Fibroblast of the aortic adventitia (primary cell): ENCODE measurements at places on chromosomes 12 and 14.

DNA sequence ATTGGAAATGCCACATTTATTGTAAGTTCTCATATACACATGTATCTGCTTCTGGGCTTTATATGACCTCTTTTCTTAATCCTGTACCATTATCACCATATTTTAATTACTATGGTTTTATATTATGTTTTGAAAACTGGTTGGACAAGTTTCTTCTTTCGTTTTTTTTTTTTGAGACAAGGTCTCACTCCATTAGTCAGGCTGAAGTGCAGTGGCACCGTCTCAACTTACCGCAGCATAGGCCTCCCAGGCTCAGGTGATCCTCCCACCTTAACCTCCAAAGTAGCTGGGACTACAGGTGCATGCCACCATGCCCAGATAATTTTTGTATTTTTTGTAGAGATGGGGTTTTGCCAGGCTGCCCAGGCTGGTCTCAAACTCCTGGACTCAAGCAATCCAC lies 44.6 kb downstream of the GALNT4 start:
- DNase-seq, result no peak

DNA sequence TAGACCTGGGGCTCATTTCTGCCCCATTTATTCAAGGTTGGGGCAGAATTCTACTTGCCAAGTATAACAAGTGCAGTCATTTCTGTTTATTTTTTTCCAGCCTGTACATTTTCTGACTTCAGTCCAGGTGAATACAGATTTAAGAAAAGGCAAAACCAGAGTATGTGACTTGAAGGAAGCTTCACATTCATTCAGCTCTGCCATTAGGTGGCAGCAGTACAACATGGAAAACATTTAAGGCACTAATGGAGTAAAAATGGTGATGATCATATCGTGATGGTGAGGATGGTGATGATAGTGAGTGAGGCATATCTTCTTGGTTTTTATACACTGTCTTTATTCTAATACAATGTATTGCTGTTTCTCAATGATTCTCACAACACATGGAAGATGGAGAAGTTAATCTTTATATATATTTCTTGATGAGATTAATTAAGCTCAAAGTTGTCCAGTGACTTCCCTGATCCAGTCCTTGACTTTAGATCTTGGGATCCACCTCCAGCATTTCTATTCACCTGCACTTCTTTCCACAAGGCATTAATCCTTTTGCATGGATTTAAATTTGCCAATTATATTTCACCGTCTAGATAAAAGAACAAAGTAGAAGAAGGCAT lies 176.7 kb upstream of the SEL1L start:
- DNase-seq, result peak; percentile 4

GRCh38 chr14:77214216-77214615 lies 32.6 kb downstream of the TMEM63C start:
- no peak for DNase-seq

DNA sequence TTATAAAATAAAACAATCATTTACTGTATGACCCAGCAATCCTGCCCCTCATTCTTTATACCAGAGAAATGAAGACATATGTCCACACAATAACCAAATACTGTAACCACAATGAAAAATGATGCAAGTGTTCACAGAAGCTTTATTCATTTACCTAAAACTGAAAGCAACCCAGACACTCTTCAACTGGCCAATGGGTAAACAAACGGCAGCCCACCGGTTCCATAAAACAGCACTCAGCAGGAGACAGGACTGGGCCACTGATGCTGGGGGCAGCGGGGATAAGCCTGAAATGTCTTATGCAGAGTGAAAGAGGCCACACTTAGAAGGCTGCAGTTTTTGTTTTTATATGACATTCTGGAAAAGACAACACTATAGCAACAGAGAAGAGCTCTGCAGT lies 15.1 kb downstream of the DDX51 start:
- DNase-seq, result no peak

DNA sequence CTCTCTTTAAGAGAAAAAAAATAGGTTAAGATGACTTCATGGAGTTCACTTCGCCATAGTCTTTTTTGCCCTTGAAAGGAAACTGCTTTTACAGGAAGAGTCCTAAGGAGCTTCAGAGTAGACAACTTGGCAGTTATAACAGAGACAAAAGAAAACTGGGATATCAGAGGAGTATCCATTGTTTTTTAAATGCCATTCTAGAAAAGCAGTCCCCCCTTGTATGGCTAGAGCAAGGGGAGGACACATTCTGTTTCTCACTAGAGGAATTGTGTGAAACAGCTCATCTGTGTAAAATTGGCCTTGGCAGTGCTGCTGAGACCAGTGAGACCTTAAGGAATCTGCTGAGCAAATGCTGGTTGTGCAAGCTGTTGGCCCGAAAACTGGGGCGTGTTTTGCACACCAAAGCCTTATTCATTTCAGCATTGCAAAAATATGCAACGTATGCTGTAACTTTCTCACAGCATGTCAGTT lies 128.0 kb downstream of the GPR135 start:
- DNase-seq, result peak; percentile 83

DNA sequence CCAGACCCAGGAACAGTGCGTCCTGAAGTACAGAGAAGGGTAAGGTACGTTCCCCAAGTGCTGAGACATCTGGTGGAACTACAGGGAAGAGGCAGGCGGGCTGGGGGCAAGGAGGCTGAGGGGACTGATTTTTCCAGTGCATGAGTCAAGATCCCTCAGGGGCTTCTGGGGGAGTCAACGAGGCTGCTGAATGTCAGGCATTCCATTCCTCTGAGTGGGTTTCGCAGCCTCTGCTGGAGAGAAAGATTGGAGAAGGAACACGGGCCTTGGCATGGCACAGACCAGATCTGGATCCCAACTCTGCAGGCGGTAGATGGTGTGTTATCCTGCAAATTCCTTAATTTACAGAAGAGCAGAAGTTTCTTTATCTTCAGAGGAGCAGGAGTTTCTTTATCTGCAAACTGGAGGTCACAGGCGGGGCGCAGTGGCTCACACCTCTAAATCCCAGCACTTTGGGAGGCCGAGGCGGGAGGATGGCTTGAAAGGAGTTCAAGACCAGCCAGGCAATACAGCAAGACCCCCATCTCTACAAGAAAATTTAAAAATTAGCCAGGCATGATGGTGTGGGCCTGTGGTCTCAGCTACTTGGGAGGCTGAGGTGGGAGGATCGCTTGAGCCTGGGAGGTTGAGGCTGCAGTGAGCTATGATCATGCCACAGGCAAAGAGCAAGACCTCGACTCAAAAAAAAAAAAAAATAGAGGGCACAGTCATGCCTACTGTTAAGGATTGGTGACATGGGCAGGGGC lies 132.6 kb upstream of the MAP1LC3B2 start:
- peak; percentile 99 for DNase-seq

DNA sequence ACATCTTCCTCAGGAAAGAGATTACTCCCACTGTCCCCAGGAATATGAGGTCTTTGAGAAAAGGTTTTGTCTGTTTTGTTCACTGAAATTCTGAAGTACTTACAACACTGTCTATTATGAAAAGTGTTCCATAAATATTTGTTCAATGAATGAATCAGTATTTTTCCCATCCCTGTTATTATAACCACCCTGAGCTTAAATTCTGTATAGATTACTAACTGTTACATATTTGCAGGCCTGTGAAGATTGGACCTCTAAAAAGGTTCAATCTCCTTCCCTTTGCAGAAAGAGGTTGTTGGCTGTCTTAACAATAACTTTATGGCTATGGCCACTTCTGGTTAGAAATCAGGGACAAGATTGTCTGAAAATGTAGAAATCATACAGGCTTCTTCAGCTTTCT lies 174.5 kb upstream of the NPAS3 start:
- DNase-seq, result no peak

DNA sequence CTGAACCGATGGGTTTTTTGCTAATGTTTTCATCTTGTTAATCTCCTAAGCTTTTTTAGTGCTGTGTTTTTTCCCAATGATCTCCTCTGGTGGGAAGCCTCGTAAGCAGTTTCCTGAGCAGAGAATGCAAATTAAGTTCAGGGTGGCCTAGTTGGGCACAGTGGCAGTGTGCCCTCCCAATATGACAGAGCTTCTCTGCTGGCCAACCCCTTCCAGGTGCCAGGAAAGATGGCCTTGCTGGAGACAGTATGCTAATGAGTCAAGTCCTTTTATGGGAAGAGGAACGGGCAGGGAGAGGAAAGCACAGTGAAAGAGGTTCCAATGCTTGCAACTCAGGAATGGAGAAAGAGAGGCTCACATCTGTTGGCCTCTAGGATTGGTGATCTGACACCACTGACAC lies 115.8 kb downstream of the GCH1 start:
- no peak for DNase-seq

- DNase-seq, result peak; percentile 51
Measured at GRCh38 chr14:93105362-93105761, 10.4 kb downstream of the ITPK1 start.

GRCh38 chr12:47383942-47384341 lies 304.2 kb upstream of the AMIGO2 start:
- peak; percentile 74 for DNase-seq

GRCh38 chr12:108364879-108365278 lies 25.8 kb upstream of the CMKLR1 start:
- DNase-seq, result no peak

DNA sequence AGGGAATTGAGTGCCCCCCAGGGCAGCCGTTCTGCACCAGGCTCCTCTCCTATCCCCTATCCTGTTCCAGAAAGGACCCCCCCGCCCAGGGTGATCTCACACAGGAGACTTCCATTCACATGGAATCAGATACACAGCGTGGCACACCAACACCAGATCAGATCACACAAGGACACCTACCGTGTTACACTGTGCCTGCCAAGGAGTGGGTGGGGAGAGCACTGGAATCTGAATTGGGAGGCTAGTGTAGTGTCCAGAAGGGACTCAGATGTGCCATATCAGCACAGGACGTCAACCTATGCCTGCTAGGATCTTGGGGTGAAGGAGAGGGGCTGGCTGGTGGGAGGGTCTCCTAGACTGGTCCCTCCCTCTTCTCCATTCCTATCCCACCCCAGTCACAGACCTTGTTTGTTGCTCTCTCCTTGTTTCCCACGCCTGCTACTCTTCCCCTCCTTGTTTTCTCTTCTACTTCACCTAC lies 2.3 kb downstream of the PTMS start:
- no peak for DNase-seq

DNA sequence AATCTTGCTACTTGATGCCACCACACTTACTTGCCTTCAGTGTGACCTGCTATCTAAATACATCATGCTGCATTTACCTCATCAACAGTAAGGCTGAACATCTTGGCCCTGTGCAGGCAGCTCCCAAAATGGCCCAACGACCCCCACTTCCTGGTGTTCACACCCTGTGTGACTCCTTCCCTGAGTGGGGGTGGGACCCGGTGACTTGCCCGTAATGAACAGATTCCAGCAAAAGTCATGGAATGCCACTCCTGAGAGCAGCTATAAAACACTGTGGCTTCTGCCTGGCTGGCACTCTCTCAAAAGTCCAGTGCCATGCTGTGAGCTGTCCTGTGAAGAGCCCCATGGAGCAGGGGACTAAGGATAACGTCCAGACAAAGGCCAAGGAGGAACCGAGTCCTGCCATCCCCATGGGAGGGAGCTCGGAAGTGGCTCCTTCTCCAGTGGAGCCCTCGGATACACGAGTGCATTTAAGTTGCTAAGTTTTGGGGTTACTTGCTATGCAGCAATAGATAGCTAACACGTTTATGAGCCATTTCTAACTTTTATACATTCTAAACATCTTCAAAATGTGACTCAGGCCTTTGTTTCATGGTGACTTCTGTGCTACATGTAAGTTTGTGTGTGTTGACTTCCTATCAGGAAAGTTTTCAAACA lies 33.0 kb downstream of the P2RX2 start:
- DNase-seq, result no peak

- DNase-seq, result no peak
Measured at GRCh38 chr14:68082698-68083291, 263.2 kb downstream of the RAD51B start.

DNA sequence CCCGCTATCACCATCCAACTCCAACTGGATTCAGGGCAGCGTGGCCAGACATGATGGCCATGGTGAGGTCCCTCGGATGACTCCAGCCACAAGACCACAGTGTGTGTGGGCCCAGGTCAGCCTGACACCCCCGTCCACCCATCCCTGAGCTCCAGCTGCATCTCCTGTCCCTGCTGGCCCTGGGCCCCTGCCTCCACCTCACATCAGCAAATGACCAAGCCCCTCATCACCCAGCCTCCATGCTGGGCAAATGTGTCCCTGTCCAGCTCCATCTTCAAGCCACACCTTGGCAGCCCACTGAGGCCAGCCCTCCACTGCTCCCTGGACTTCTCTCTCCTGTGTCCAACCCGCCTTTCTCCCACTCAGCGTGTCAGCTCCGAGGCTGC lies 3.2 kb downstream of the GPR132 start:
- DNase-seq, result no peak

DNA sequence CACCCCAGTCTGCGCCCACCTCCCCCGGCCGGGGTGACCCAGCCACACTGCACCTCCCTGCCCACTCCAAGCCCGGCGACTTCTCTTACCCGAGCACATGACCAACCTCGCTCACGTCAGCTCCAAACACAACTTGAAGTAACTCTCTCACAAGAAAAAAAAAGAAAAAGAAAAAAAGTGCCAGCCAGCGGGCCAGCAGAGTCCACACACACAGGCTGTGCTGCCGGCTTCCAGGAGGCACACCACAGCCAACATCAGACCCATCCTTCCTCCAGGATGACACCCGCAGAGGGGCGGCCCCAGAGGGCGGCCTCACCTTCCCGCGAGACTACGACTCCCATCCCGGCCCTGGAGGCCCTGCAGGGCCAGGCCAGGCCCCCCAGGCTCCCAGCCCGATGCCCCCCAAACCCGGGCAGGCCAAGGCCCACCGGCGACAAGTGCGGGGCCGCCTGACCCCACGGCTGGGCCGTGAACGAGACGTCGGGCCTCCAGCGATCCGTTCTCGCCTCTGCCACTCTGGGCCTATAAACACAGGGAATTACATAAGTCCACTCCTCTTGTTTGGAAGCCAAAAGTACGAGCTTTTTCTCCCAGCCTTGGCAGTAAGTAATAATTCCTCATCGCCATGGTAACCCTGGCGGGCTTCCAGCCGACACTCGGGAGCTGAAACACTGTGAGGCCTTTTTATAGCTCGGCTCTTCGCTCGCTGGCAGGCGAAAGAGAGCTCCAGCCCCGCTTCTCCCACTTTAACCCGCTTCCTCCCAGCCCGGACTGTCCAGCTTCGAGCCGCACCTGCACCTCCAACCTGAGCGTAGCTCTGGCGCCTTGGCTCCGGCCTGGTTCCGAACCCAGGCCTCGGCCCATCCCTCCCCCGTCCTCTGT lies 49.1 kb downstream of the NCOR2 start:
- DNase-seq, result peak; percentile 100

GRCh38 chr14:49950275-49951228 lies 57.7 kb downstream of the ARF6 start:
- no peak for DNase-seq

- DNase-seq, result no peak
Measured at GRCh38 chr12:267581-268482, 5.2 kb upstream of the SLC6A13 start.
